A549 treated with ZK216348 at 1 μM for 4 hours (cell line): ENCODE measurements at places on chromosomes 16 and 17. TPM values are rescaled to one million over a fixed set of nuclear protein-coding genes. Genes with fewer than 3 reads are reported as not detected.

The SERPINF2 gene
- total RNA-seq, result 1.7 to 3.1 TPM (median 2.3 TPM) in 5 replicates

The SP6 gene
- total RNA-seq, result 2.9 to 4.1 TPM (median 3.8 TPM) in 5 replicates

The MBTPS1 gene
- 34.2 to 49.0 TPM (median 46.7 TPM) in 5 replicates for total RNA-seq

The KRTAP1-1 gene
- total RNA-seq, result not detected in 5 replicates

The EVPLL gene
- not detected in 5 replicates for total RNA-seq

The PRSS22 gene
- total RNA-seq, result 1.0 to 2.5 TPM (median 1.6 TPM) in 5 replicates

The CACNG1 gene
- 0.11 to 0.37 TPM in 2 of 5 replicates, not detected in the others for total RNA-seq

The EME1 gene
- 14.1 to 17.0 TPM (median 15.3 TPM) in 5 replicates for total RNA-seq

The HP gene
- total RNA-seq, result 0.51 TPM in 1 of 5 replicates, not detected in the others

The CCL8 gene
- total RNA-seq, result not detected in 5 replicates

The ARL4D gene
- 15.4 to 28.0 TPM (median 23.1 TPM) in 5 replicates for total RNA-seq

The GUCY2D gene
- not detected in 5 replicates for total RNA-seq

The CD300E gene
- total RNA-seq, result not detected in 5 replicates
